ENCODE measurements at places on chromosomes 2 and 18. TPM values are rescaled to one million over a fixed set of nuclear protein-coding genes. Genes with fewer than 3 reads are reported as not detected.

Gene ARHGAP28
- 5.2 TPM for total RNA-seq

Gene UBXN4
- total RNA-seq: 58.6 TPM

Gene BOLL
- total RNA-seq: 0.11 TPM

Gene HOXD12
- not detected for total RNA-seq

Gene APCDD1
- not detected for total RNA-seq

DNA sequence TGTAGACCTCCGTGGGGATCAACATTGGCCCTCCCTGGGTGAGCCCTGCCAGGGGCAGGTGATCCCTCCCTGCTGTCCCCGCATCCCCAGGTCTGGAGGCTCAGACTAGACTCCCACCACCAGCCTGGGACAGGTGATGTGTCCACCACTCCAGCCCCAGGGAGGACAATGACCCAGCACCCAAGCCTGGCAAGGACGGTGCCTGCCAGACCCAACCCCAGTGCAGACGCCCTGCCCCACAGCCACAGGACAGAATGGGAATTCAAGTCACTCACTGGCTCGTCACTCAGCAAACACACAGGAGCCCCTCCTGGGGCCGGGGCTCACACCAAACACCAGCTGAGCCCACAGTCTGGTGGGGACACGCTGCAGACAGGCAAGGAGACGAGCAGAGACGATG, 239.7 kb downstream of the ATAD2B start:
- no peak for DNase-seq

DNA sequence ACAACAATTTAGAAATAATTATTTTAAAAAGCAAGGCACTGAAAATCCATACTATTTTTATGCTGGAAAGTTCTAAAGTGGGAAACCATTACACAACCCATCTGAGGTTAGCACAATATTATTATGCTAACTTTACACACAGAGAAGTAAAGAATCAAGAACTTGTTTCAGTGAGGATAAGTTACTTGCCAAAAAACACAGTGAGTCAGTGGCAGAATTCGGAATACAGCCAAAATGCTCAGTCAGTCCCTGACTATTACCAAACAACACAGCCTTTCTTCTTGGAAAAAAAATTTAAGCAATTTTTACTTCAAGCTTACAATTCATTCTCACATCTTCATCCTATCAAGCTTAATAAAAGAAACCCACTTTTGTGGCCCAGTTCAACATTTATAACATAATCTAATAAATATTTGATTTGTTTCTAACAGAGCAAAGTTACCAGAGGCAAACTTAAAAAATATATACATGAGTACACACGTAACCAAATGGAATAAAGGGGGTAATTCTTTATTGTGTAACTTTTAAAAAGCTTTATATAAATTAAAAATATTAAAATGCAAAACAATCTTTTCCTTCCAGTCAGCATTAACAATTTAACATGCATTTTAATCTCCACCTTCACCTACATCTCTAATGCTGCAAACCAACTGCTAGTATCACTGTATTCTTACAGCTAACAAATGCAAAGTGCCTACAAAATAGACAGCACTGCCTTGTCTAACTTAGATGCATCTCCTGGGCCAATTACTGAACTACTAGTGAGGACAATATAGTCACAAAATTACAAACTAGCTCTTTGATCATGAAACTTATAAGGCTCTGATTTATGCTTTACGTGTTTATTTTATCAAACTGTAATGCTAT, 55.2 kb downstream of the CCDC88A start:
- DNase-seq: no peak

DNA sequence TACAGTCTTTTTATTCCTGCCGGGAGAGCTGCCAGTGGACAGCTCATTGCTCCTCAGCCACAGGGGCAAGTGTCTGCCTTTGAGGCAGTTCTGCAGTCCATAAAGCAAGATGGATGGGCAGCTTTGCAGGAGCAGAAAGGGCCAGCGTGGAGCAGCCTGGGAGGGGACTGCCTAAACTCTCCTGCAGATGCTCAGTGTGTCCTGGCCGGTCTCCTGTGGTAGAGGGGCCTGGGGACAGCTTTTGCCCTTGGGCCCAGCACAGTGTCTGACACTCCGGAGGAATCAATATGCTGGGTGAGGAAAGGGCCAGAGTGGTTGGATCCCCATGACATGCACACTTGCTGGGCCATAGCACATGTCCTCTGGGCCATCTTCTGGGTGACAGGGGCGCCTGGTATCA, 65.7 kb upstream of the DAPL1 start:
- no peak for DNase-seq

DNA sequence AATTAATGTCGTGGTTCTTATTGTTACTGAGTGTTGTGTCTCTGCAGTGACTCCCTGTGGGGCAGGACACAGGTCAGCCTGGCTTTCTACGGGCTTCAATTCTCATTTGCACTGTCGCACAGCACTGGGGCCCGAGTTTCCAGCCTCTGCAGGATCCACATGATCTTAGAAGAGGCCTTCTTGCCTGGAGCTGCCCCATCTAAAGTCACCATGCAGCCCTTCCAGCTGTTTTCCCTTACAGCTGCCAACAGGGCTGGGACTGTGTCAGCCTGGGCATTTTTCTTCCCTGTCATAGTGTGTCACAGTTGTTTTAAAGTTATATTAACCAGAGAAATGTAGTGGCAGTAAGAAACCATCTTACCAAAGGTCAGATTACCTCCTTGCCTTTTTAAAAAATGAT, 27.0 kb downstream of the FHL2 start:
- DNase-seq: no peak

GRCh38 chr2:135843671-135844070, 6.7 kb upstream of the LCT start:
- no peak for DNase-seq

- DNase-seq: no peak
Measured at GRCh38 chr2:53498210-53498609, 269.4 kb upstream of the CHAC2 start.

DNA sequence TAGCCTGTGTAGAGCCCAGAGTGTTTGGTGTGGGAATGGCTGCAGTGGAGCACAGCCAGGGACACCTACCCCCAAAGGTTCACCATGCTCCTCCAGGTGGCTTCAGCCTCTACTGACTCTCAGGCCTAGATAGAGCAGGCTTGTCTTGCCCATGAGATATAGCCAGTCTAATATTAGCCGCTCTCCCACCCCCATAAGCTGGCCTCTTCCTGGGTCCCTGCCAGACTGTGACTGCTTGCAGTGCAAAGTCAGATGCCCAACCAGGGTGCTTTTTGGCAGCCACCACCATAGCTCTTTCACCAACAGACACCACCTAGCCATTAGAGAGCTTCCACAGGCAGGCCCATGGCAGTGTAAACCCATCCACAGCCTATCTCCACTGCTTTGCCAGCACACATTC, 405.3 kb downstream of the MBD2 start:
- no peak for DNase-seq

GRCh38 chr18:45761512-45762114, 37.6 kb downstream of the SLC14A1 start:
- no peak for DNase-seq

- no peak for DNase-seq
Measured at GRCh38 chr2:218671097-218671653, 627 bp downstream of the RNF25 start.

GRCh38 chr2:221572219-221572820, at the start of gene EPHA4:
TSS of gene EPHA4 (minus strand) at chr2:221572304. CDS start at chr2:221572248, 56 bp downstream.
- peak; percentile 65 for DNase-seq

DNA sequence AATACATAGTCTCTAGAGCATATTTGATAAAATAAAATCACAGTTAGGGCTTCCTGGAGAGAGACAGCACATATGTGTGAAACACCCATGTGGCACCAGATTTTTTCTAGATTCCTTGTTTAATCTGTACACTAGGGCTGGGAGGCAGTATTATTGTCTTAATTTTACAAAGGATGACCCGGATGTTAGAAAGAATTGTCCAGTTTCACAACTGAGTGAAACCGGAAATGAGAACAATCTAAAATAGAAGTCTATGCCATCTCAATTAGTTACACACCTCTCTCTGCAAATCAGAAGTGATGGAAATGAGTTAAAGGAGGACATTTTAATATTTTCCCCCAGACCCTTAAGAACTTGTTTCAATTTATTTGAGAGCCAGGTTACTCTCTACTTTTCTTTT, 463.7 kb upstream of the DSEL start:
- no peak for DNase-seq

- DNase-seq: no peak
Measured at GRCh38 chr2:221490506-221491060, 81.5 kb downstream of the EPHA4 start.

- no peak for DNase-seq
Measured at GRCh38 chr2:163551616-163552373, 184.0 kb downstream of the FIGN start.

DNA sequence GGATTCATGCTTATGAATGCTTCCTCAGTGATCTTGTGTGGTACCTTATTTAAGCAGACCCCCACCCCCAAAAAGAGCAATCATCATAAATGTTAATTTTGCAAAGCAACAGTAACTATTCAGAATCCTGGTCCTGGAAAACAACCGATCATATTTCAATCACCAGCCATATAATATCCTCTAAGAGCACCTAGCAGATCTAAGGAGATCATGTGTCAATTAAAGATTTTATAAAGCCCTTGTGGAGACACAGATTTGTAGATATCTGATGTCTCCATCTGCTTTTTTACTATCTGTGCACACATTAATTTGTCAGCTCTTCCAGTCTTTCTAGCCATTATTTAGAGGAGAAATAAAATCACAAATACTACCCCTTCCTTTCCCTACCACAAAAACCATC, 423.7 kb downstream of the TGIF1 start:
- no peak for DNase-seq

GRCh38 chr2:65499216-65499615, 66.8 kb upstream of the SPRED2 start:
- no peak for DNase-seq

DNA sequence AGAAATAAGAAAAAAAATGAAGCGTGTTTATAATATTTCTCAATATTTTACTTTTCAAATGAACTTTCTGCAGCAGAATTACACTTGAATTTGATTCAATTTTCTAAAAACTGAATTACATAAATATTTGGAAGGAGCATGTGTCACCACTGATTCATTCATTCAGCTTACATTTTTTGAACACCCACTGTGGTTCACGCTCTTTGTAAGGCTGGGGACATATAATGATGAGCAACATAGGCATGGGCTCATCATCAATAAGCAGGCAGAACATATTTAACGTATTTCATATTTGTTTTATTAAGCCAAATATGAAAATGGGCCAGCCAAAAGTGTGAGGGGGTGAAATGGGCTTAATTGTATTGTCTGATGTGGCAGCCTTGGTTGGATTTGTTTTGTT, 209.1 kb downstream of the CTNNA2 start:
- no peak for DNase-seq

- no peak for DNase-seq
Measured at GRCh38 chr2:152134488-152135280, 35.8 kb upstream of the CACNB4 start.

- DNase-seq: no peak
Measured at GRCh38 chr18:58394046-58394445, 234.8 kb downstream of the ALPK2 start.
